AML-193 (cell line): ENCODE measurements at places on chromosomes 6 and 20.
A peak's percentile ranks its signal among the peaks of the same experiment; 100 is the strongest.

GRCh38 chr6:16687045-16687444 is 74.2 kb downstream of the ATXN1 start:
- DNase-seq, result no peak

GRCh38 chr6:41135062-41135832 is 18.9 kb downstream of the TREML1 start:
- DNase-seq, result no peak

- peak; percentile 93 for DNase-seq
Measured at GRCh38 chr6:87789198-87789899, 87.3 kb upstream of the AKIRIN2 start.

GRCh38 chr6:158894193-158894592 is 75.0 kb upstream of the EZR start:
- no peak for DNase-seq

- DNase-seq, result no peak
Measured at GRCh38 chr6:144305985-144306384, 20.9 kb downstream of the UTRN start.

DNA sequence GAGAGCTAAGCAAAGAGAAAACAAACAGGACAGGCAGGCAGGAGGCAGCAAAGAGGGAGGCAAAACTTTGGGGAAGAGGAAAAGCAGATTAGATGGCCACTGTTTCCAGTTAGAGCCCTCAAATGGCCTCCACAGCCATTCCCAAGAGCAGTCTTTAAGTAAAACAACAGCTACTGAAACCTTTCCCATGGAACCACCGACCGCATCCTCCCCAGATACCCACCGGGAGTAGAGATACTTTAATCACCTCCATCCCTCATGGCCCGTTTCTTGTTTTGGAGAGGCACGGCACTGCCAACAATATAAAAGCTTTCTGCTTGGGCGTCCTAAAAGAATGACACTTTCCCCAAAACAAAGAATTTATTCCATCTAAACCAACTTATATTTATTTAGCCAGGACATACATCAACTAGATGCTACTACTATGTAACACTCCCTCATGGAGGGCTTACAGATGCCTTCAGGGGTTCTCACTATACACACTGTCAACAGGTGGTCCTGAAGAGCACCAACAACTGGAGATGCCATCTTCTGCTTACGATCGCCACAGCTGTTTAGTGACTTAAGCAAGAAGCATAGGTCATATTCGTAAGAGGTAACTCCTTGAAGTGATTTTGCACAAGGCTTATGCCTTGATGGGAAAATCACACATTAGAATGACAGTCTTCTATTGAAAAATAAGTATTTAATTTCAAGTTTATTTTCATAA is 43.4 kb downstream of the CNKSR3 start:
- DNase-seq, result no peak
